NCI-H460 (cell line): ENCODE measurements at places on chromosomes 1 and 21.

DNA sequence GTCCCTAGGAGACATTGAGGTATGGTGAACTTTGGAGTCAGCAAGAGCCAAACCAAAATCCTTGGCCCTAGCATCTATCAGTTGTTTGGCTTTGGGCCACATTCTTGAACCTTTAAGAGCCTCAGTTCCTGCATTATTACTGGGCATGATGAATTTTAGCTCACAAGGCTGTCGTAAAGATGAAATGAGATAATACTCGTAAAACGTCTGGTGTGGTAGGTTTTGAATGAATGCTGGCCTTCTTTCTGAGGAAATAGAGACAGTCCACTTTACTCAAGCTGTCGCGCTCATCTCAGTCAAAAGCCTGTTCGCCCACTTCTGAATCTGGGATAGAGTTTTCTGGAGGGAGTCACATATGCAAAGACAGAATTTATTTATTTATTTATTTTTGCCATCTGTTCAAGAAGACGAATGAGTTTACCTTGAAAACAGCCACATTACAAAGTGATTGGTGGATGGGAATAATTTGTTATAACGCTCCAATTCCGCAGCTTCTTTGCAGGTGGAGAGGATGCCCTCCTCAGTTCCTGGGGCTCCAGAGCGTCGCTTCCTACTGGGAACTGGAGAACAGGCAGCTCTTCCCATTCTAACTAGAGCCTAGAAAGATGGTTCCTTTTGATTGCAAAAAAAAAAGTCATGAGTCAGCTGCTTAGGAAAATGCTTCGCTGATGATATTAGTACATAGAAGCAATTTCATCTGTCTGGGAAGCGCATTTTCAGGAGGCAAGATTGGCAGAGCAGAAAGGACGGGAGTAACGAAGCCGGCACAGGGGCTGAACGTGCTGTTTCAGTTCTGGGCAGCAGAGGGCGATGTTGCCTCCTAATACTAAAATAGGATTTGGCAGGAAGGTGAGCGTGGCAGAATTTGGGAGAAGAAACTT, 49.9 kb upstream of the CYP2J2 start:
- peak; percentile 22 for DNase-seq

DNA sequence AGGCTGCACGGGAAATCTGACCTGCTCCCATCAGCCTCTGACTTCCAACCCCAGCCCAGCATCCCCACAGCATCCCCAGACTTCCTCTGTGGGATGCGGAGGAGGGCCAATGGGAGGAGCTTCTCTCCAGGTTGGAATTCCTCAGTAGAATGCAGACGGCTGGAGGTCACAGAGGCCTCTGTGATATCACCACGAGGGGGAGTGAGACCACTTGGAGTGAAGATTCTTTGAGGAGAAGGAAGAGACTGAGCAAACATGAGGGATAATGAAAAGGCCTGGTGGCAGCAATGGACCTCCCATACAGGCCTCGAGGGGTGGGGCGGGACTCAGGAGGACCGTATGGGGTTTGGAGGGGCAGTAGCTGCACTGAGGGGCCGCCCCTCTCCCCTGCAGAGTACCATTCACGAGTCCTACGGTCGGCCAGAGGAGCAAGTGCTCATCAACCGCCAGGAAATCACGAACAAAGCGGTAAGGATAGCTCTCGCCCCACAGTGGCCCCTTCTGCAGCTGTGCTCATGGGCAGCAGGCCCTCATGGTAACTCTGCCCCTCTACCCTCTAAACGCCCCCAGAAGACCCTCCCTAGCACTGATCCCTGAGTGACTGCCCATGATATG, at the start of gene CATSPER4:
TSS of gene CATSPER4 (plus strand) at position 230 of the 615 bp plus-strand sequence. CDS start at position 256, 26 bp downstream.
- no peak for DNase-seq

GRCh38 chr1:51237351-51238033, 1.4 kb downstream of the RNF11 start:
- DNase-seq, result no peak

GRCh38 chr21:42254083-42254482, 35.1 kb downstream of the ABCG1 start:
- no peak for DNase-seq

DNA sequence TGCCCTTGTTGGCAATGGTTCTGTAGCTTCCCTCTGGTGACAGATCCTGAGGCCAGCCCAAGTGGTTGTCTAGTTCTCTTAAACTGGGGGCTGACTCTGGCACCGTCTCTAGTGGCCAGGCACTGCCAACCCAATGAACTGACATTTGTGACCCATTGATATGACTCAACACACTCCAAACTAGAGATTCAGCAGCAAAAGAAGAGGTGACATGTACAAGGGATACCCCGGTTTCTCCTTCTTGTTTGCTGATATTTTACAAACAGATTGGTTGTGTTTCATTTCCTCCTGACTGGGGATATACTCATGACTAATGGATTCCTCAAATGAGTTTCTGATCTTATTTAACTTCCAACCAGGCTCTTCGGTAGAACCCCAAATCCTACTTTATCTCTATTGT, 65.9 kb upstream of the DNAJC6 start:
- no peak for DNase-seq

DNA sequence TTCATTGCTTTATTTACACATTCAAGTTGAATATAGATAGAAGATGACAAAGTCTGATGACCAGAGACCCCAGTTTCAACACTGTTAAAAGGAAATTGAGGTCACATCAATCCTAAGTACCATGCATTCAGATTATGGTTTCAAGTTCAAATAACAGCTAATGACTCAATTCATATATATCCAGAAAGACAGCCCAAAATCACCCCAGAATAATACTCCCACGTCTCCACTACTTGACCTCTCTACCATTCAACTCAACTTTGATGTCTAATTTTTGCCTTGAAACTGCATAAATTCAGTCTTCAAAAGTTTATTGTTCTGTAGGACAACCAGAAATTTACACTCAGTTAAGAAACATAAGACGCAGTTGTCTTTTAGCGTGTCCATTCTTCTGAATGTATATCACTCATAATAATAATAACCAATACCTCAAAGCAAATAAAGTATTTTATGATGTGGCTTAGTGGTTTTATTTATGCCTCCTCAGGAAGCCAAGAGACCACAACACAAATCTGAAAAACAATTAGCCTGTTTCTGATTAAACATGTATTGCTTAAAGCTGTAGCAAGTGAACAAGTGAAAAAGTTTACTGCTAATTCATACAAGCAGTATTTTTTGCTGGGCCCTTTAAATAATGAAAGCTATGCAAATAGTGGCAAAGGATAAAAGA, 569.0 kb downstream of the LTN1 start:
- no peak for DNase-seq

DNA sequence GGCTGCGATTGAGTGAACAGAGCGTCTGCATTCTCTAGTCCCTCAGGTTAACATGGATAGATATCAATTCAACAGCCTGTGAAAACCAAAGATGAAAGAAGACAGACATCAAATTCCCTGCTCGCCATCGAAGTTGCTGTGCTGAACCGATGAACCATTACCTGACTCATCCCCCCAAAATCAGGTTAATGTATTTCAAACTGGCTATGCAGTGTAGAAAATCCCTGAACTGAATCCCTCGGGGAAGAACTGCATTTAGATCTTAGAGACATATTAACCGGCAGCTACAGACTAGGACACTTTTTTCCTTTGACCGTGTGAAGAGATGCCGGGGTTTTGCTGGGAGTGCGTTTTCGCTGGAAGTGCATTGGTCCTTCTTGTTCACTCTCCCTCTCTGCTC, 213.2 kb upstream of the KIAA0040 start:
- DNase-seq, result no peak

DNA sequence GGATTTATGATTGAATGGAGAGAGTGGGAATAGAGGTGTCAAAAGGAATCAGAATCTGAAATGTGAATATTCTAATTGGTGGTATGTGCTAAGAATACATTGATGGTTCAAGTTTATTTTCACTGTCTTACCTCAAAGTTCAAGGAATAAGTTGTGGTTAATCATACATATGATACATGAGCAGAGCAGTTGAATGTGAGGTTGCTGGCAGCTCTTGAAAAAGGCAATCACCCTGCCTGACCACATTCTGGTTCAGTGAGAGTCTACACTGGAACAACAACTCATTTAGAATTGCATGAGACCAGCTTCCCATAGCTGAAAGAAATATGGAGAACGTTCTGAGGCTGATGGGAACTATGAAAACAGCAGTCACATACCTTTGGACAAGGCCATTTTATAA, 68.3 kb upstream of the ARHGAP29 start:
- DNase-seq, result no peak

DNA sequence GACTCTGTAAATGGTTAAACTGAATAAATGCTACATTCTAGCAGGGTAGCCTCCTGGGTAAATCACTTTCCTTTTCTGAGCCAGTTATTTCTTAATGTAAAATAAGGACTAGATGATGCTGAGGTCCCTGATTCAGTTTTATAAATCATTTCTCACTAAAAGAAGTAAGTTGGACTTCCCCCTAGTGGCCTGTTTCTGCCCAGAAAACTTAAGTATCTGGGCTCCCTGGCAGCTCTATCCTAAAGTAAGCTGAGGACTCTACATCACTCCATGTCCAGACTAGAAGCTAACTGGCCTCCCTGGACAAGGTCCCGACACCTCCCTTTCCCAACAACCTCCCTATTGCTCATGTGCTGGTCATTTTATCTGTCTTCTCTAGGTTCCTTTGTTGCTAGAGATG, 3.0 kb downstream of the GPN2 start:
- no peak for DNase-seq

GRCh38 chr21:36882776-36883175, 83.7 kb downstream of the HLCS start:
- no peak for DNase-seq

GRCh38 chr1:227748496-227749182, 13.4 kb downstream of the SNAP47 start:
- no peak for DNase-seq

- DNase-seq, result peak; percentile 79
Observed at GRCh38 chr1:244322791-244323521, 128.8 kb downstream of the ADSS2 start.

- DNase-seq, result no peak
Observed at GRCh38 chr1:151049458-151049857, 1.9 kb downstream of the C1orf56 start.

DNA sequence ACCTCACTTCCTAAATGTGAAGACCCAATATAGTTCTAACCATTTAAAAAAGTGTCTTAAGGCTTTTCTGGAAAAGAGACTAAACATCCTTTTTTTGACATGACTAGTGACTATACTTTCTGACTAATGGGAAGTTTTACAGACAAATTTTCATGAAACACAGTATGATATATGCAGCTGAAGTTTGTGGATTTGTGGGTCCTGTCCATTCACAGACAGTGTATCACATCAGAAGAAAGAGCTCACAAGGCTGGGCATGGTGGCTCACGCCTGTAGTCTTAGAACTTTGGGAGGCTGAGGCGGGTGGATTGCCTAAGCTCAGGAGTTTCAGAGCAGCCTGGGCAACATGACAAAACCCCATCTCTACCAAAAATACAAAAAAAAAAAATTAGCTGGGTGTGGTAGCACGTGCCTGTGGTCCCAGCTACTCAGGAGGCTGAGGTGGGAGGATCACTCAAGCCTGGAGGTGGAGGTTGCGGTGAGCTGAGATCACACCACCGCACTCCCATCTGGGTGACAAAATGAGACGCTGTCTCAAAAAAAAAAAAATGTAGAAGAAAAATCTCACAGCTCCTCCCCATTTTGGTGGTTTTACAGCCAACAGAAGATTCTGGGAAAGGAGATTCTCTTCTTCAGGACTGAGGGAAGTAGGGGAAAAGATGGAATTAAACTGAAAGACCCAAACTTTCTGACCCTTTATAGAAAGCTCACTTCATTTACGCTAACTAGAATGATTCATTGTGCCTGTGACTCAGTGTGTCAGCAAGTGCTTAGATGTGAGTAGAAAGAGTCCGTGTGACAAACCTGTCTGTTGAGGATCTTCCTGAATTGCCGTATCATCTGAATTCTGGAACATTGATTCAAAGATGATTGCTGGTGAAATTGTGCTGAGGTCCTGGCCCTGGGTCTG, 15.2 kb upstream of the YRDC start:
- DNase-seq, result no peak

GRCh38 chr21:34579411-34579810, 35.5 kb downstream of the RCAN1 start:
- DNase-seq, result no peak

DNA sequence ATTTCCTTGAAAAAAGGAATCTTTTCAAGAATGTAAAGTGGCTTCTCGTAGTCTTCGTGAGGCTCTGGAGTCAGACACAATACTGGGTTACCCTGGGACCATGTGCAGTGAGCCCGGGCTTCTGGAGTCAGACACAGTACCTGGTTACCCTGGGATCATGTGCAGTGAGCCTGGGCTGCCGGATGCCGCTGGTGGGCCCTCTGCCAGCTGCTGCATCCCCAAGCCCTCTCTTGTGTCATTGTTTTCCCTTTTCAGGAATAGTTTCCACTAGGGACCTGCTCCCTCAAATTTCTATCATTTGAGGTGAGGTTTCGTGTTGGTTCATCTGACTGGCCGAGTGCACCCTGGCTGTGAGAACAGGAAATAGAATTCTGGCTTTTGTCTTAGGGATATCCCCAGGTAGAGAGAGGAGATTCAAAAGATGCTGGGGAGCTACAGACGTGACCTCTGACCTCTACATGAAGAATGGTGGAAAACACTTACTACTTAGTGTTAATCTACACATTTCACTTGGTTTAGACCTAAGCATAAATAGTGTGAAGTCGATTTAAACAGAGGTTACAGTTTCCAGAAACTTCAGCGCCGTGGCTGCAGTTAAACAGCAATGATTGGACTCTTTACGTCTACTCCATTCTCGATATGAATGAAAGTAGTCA, 10.6 kb downstream of the ADARB1 start:
- DNase-seq, result no peak

GRCh38 chr1:84715342-84716019, 25.2 kb upstream of the SSX2IP start:
- DNase-seq, result no peak

DNA sequence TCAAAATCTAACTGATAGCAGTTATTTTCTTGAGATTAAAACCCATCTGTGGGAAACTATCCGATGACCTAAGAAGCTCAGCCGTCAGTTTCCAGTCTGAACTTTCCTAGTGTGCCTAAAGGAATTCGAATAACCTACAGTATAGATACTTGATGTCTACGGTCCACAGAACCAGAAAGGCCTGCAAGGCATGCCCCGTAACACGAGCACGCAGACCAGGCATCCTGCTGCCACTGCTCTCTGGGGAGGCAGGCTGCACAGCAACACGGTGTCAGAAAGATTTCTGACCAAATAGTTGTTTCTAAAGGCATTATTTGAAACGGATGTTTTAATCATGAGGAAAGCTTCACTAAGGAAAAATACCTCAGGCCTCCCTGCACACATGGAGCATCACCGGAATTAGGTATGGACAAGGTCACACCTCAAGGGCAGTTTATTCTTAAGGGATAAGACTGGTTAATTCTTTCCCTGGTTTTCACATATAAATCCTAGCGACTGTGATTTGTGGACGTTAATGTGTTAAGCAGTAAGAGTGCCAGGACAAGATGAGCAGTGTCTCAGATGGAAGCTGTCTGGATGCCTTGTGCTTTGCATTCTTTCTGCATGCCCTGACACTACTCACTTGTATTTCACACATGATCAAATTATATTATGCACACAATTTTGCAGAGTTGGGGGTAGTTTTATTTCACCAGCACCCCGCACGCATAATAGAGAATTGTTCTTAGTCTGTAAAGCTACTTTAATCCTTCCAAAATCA, 49.0 kb upstream of the NADK start:
- DNase-seq, result no peak
